ENCODE measurements at places on chromosomes 16 and 17.

DNA sequence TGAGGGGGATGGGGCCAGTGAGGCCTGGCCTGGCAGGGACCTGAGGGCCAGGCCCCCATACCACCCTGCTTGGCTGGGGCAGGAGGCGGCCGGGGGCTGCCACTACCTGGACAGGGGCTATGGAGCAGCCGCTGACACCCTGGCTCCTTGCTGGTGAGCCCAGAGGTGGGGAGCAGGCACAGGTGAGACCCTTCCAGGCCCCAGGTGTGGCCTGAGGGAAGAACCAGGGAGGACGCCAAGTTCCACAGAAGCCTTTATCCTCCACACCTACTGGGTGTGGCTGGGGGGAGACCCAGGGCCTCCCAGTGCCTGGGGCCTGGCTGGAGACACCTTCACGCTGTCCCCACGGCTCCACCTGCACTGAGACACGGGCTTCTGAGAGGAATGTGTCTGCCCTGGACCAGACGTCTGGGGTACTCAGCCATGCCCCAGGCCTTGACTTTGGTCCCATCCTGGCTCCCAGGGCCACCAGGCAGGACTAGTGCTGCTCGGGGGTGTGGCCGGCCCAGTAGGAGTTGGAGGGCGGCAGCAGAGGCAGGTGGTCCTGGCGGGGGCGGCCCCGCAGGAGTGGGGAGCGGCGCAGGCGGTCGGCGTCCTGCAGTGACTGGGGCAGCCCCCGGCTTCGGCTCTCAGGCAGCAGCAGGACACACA is 4.7 kb downstream of the SLC22A31 start:
- DNase-seq, result no peak

- DNase-seq, result peak; percentile 58
Measured at GRCh38 chr17:8894673-8895578, 27.5 kb upstream of the PIK3R6 start.

DNA sequence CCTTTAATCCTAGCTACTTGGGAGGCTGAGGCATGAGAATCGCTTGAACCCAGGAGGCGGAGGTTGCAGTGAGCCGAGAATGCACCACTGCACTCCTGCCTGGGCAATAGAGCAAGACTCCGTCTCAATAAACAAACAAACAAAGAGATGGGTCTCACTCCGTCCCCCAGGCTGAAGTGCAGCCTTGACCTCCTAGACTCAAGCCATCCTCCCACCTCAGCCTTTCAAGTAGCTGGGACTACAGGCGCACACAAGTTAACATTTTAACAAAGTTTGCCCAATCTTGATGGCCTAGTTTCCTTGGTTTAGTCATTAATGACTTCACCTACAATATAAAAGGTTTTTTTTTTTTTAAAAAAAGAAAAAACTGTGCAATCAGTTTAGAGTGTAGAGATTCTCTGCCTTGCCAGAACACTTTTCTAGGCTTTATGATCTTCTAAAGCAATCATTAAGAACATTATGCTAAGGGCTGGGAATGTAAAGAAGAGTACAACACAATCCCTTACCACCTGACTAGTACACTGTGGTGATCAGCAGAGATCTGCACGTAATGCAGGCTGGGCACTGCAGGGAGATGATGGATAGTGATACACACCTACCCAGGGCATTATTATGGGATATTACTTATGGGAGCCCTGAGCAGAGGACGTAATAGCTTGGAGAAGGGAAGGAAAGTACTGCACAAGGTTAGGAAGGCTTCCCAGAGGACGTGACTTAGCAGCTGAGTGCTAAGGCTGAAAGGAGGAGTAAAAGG is 6.9 kb downstream of the GOT2 start:
- no peak for DNase-seq

GRCh38 chr16:53766304-53767016 is 62.5 kb downstream of the FTO start:
- no peak for DNase-seq

DNA sequence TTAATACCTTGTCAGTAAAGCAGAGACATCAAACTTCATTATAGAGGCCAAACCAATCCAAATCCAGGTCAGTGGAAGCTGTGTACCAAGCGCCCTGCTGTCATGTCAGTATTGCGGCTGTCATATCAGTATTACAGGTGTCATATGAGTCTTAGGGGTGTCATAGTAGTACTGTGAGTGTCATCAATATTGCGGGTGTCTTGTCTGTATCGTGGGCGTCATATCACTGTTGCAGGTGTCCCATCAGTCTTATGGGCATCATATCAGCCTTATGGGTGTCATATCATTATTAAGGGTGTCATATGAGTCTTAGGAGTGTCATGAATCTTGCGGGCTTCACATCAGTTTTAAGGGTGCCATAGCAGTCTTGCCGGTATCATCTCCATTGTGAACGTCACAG is 6.0 kb upstream of the PRDM7 start:
- no peak for DNase-seq
